Right cardiac atrium (tissue), 5 donors: ENCODE measurements at places on chromosomes 11 and 22.

DNA sequence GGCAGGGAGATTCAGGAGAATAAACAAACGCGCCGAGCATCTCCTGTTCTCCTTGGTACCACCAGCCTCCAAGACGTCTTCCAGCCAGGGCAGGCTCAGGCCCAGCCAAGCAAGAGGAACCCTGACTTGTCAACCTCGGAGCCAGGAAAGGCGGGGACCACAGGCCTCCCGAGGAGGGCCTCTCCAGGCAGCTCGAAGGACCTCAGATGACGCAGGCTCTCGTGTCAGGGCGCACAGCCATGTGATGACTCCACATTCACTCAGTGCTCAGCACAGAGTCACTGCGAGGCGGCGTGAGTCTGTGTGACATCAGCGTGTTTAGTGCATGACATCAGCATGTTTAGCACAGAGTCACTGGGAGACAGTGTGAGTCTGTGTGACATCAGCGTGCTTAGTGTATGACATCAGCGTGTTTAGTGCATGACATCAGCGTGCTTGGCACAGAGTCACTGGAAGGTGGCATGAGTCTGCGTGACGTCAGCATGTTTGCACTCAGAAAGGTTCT lies 241.4 kb downstream of the BRD1 start:
- DNase-seq: no peak

GRCh38 chr22:20532256-20532993 lies 25.0 kb downstream of the MED15 start:
- no peak for DNase-seq

DNA sequence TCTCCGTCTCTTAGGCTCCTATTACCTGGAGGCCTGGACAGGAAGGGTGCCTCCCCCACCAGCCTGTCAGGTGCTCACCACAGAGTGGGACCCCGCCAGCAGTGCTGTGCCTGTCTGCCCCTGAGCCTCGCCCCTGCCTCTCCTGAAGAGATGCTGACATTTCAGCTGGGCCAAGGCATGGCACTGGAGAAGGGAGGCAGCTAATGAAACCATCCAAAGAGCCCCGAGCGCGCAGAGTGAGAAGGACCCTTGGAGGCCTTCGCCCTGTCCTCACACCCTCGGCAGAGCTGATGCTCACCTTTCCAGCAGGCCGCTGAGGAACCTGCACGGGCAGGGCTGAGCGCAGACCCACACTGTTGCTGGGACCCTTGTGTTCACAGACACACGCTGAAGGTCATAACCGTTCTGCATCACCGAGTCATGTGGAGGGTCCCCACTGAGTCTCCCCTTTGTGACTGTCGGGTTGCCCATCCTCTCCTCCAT lies 2.1 kb upstream of the LRFN4 start:
- no peak for DNase-seq

- DNase-seq: no peak
Measured at GRCh38 chr22:44419429-44419828, 78.6 kb downstream of the RTL6 start.

DNA sequence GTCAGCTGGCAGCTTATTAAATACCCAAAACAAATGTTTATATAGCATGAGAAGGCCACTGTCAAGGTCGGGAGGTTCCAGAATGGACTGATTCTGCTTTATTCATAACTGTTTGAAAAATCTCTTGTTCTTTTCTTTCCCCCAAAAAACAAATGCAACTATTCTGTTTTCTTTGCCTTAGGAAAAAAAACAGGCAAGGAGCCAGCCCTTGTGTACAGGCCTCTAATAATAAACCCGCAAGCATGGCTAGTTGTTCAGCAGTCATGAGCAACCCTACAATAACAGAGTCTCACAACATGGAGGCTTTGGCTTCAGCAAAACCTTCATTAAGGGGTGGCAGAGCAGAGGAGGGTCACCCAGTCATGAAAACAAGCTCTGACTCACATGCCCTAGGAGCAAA lies 191.7 kb downstream of the KIRREL3 start:
- DNase-seq: no peak

- DNase-seq: no peak
Measured at GRCh38 chr22:32226326-32227104, 21.6 kb upstream of the RFPL2 start.

- DNase-seq: no peak
Measured at GRCh38 chr11:57643802-57644201, 5.9 kb downstream of the YPEL4 start.

DNA sequence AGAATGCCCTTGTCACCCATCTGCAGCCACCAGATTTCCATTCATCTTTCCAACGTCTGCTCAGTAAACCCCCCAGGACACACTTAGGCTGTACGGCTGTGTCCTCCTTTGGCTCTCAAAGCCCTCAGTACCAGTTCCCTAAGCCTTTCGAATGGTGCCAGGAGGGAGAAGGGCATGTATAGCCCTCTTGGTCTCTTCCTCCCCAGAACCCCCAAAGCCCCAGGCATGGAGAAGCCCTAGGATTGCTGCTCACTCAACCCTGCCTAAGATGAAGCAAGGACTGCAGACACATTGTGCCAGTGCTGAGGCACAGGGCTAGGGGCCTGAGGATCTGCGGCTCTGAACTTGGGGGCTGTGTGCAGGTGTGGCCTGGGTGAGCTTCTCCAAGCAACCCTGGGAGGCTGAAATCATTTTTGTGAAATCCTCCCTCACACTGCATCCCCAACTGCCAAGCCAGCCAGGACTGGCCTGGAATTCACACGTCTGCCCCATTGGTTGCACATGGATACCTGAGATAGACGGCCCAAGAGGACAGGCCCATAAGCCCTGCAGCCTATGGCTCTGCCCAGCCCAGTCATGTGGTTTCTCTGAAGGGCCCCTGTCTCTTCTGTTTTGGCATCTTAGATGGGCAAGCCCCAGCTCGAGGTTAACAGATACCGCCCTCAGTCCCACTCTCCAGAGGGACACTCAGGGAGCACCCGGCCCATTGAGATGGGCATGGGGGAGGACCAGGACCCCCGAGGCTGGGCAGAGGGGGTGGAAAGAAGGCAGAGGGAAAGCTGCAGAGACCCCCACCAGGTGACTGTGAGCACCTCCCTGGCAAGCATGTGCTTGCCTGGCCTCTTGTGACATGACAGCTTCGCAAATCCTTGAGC lies 34.0 kb downstream of the KCNQ1OT1 start:
- DNase-seq: no peak

DNA sequence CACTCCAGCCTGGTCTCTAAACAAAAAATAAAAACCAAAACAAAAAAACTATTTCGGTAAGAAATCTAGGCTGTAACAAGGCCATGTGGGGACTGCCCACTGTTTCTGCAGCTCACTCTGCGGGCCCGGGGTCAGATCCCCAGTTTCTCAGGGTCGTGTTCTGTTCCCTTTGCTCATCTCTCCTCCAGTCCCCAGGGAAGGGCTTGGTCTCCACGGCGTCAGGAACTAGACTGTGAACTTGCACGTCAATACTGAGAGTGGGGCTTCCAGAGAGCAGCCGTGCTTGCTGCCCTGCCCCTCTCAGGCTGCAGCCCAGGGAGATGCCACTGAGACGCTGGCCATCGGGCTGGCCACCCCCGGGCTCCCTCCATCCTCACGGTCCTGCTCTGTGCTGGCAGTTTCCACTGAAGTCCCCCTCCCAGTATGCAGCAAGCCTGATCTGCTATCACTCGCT lies 33.7 kb upstream of the MOB2 start:
- peak; percentile 36 for DNase-seq

- DNase-seq: no peak
Measured at GRCh38 chr11:78595436-78596130, 20.9 kb upstream of the NARS2 start.
